Choroid plexus epithelial cell (primary cell): ENCODE measurements at places on chromosomes 3 and 15.

GRCh38 chr3:159418571-159419526 is 569.8 kb upstream of the IL12A start:
- DNase-seq = peak; percentile 87

- peak; percentile 17 for DNase-seq
Observed at GRCh38 chr3:59469948-59470723, 420.3 kb upstream of the CFAP20DC start.

- DNase-seq = peak; percentile 48
Observed at GRCh38 chr3:9316881-9317361, 45.9 kb upstream of the THUMPD3 start.

- peak; percentile 75 for DNase-seq
Observed at GRCh38 chr15:40891810-40892446, 2.3 kb upstream of the VPS18 start.

DNA sequence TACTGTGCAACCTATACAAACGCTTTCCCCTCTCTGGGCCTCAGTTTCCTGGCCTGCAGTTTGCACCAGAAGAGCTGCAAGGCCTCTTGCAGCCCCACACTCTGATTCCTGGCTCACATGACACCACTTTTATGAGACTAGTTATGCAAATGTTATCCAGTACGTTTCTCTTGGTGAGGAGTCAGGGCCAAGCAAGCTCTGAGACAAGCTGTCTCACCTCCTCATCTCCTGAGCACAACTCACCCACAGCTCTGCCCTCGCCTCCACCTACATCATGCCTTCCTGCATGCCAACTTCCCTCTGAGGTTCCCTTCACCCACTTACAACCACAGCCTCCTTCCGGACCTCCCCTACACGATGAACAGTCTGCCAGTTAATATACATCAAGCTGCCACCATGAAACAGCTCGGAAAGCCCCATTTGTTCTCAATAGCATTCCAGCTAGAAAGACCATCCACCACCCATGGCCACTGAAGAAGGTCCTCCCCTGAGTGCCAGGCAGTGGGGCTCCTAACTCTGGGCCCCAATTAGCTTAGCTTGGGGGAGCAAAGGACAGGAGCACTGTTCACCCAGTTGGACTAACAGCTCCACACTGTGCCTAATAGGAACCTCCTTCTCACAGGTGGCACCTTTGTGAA is 25.0 kb downstream of the CRYGS start:
- no peak for DNase-seq

DNA sequence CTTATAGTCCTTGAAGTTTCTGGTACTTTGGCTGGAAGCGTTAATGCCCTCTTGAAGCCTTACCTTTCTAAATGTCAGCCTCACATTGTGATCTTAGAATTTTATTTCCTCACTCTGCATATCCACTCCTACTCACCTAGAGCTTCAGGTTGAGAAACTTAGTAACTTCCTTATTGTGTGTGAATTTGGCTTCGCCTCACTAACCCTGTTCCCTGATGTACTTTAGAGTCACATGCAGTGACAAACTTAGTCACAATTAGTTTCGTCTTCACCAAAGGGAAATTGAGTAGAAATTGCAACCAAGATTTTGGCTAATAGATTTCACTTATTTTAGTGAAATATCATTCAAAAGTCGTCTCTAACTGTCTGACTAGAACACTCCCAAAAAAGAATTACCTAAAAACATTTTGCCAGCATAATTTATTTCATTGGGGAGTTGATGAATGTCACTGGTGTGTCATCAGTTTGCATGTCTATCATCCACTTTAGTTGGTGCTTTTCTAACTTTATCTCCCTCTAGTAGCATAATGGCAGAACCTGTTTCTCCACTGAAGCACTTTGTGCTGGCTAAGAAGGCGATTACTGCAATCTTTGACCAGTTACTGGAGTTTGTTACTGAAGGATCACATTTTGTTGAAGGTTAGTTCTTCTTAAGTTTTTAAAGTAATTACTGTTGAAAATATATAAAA is 960 bp downstream of the MFN1 start:
- DNase-seq = no peak

DNA sequence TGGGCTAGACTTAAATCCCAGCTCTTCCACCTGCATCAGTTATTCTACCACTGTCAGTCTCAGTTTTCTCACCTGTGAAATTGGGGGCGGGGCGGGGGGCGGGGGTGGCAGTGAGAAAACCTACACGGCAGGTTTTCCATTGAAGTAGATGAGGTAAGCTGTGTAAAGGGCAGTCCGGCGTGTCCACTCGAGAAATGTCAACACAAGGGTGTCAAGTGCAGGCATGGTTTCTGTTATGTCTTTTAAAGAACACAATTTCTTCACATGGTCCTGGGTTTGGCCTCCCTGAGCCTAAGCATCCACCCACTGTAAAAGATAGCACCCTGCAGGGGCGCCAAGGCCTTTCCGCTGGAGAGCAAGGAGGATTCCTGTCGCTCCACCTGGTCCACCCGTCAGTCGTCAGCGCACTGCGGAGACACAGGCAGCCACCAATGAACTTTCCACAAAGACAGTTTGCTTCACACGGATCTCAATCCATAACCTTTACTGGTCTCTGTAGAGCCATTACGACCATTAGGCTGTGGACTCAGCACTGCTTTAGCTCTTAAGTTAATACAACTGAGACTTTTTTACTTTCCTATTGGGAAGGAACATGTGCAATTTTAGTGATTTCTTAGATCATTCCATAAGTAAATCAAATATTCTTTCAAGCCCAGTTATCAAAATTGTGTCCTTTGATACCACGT is 99.5 kb upstream of the FOXB1 start:
- DNase-seq = no peak

DNA sequence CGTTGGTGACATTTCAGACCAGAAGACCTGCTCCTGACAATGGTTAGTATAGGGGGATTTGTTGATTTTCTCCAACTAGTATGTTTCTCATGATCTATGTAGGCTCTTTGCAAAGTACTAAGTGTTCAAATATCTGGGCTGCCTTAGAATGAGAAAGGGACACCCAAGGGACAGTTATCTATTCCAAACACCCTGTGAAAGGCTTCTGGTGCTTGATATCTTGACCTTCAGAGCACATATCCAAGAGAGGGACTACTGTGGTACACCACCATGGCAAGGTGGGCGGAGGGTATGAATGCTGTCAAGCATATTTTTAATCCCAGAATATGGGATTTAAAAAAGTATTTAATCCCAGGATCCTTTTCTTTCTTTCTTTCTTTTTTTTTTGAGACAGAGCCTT is 1.1 kb downstream of the FANCD2OS start:
- DNase-seq = no peak

DNA sequence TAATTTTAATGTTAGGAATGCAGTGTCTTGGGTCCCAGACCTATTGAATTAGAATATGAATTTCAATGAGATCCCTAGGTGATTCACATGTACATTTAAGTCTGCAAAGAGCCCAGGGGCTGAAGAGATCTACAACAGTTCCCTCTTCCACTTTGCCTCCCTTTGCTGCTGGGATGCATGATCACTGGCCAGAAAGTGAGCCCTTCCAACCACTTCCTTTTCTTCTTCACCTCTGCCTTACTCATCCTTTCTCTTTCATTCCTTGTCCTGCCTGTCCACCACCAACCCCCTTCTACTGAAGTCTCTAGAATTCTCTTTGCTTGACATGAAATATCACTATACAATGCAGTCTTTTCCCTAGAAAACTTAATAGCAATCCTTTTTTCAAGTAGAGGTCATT is 222.4 kb upstream of the LRIG1 start:
- peak; percentile 18 for DNase-seq

- DNase-seq = peak; percentile 5
Observed at GRCh38 chr3:117910820-117911521, 1123.7 kb downstream of the IGSF11 start.

DNA sequence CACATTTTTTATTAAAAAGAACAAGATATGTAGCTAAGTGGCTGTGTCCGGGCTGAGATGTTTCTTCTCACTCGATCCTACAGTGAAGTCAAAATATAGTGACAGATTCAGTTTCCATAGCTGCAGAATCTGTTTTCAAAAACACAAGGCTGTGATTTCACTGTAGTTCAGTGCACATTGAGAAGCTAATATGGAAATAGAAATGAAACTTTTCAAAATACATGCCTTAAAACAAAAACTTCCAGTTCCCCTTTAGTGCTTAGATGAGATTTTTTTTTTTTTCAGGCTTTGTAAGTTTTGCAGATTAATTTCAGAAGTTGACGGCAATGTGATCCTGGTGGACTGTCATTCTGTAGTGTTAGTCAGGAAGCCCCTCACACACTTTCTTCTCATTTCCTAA is 23.8 kb upstream of the TRAK1 start:
- DNase-seq = peak; percentile 83

DNA sequence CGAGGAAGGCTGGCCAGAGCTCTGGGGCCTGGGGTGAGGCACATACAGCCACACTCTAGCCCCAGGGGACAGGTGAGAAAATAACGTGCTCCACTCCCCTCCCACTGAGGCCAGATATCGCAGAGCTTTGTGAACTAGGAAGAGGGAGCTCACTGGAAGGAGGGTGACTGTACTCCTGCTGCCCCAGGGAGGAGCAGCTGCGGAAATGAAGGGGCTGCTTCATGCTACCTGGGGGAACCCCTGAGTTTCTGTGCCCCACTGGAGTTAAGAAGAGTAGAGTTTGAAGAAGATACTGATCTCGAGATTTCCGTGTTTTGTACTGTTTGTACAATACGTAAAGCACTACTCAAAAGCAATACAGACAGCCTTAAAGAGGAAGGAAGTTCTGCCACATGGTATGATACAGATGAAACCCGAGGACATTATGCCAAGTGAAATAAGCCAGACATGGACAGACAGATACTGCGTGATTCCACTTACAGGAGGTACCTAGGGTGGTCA is 44.6 kb downstream of the CMTM6 start:
- DNase-seq = no peak

GRCh38 chr3:122665226-122665786 is 15.3 kb upstream of the PARP14 start:
- DNase-seq = no peak

DNA sequence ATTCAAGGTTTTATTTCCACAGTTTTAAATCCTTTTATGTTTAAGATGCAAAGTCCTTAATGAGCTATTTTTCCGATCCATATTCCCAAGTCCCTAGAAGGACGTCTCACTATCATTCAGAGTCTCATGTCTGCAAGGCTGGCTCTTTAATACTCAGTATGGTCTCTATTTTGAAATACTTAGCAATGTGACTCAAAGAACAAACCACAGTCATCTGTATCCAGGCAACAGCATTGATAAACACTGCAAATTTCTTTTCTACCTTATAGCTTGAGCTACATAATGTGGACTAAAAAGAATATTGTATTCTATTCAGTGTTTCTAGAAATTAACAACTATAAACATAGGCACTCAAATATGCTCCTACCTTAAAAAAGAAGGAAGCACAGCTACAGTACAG is 588.3 kb upstream of the NAALADL2 start:
- peak; percentile 55 for DNase-seq
